ENCODE measurements at places on chromosomes 12 and 14.
A peak's percentile ranks its signal among the peaks of the same experiment; 100 is the strongest.

GRCh38 chr14:45123271-45123670, 11.0 kb downstream of the FKBP3 start:
- DNase-seq = no peak

DNA sequence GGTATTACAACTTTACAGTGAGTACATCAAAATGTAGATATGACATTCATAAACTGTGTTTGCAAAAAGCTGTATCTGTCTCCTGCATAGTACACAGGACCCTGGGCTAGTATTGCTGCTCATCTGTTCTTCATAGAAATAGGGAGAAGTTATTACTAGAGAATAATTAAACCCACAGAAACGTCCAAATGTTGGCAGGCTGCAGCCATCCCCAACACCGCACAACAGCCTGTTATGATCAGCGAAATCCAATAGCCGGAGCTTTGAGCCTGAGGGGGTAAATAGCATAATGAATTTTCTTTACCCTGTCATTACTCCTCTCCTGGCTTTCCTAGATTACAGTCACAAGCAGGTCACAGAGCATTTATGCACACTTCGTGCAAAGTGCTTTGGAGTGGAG, 178.0 kb downstream of the DACT1 start:
- DNase-seq = no peak

GRCh38 chr14:22002860-22003284, 329.3 kb upstream of the OR4E1 start:
- peak; percentile 35 for DNase-seq

DNA sequence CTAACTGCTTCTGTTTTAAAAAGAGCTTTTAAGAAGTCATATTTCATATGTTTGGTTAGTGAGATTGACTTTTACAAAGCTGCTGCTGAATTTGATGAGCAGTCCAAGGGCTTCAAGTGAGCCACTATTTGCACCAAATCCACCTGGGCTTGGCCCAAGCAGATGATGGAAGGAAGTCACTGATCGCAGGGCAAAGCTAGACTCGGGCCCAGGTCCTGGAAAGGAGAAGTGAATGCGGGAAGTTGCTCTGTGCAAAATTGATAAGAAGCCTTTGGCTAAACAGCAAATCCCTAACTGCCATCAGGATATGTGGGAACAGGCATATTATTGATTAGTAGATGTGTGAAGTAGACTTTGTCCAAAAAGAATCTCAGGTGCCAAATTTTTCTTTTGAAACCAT, 30.5 kb downstream of the PLXNC1 start:
- DNase-seq = no peak

- no peak for DNase-seq
Observed at GRCh38 chr14:101780887-101781239, 19.4 kb downstream of the PPP2R5C start.

DNA sequence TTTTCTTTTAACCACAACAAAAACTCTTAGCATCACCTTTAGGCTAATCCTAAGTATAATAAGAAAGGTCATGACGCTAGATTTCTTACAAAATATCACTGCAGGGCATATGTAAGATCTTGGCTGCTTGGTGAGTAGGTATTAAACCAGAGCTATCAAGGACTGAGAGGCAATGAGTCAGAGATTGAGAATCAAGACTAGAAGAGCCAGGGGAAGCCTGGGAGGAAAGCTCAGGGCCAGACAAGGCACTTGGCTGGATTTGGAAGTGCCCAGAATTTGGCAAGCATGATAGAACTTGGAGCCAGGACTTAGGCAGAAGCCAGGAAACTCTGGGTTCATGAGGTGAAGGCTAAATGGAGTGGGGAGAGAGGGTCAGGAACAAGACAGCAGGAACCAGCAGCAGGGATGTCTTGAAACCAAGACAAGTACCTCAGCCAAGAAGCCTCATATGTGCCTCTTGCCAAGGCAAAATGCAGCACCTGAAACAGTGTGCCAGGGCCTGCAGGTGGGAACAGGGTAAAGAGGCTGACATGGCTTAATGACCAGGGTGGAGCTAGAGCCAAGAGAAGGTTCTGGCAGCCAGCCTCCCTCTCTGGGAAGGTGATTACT, 49.9 kb downstream of the PTHLH start:
- DNase-seq = no peak

GRCh38 chr12:52383331-52383730, 2.1 kb downstream of the KRT84 start:
- no peak for DNase-seq

GRCh38 chr12:126069549-126070165, 1004.4 kb downstream of the AACS start:
- DNase-seq = no peak

GRCh38 chr14:56160088-56160487, 41.9 kb downstream of the PELI2 start:
- no peak for DNase-seq

DNA sequence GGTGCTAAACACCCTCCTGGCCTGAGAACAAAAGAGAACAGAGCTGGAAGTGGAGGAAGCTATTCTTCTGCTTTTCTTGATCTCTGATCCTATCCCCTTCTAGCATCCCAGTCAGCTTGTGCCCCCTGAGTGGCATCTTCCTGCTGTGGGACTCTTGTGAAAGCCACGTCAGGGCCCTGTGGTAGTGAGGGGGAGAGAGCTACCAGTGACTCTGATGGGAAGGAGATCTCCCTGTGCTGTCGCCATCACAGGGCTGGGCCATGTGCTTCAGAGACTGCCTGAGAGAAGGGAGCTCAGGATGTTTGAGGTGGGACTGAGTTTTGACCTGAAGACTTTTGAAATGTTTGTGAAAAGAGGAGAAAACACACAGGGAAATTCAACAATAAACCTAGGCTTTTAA, 107.6 kb upstream of the FUT8 start:
- no peak for DNase-seq

DNA sequence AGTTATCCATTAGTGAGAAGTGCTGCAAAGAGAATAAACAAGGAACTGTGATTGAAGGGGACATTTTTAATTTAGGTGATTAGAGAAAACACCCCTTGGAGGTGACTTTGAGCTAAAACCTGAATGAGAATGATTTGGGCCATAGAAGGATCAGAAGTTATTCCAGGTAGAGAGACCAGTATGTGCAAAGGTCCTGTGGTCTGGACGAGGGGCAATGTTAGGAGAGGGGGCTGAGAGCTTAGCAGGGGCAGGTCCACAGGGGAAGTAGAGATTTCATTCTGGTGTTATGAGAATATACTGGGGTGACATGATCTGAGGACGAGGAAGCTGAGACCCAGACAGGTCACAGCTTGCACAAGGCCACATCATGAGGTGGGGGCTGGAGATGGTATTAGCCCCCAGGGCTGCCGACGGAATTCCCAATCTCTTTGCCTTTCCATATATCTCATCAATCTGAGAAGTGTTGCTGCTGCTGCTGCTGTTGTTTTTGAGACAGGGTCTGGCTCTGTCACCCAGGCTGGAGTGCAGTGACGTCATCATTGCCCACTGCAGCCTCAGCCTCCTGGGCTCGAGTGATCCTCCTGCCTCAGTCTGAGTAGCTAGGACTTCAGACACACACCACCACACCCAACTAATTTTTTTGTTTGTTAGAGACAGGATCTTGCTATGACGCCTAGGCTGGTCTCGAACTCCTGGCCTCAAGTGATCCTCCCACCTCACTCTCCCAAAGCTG, 55.6 kb downstream of the KCTD10 start:
- DNase-seq = no peak

GRCh38 chr12:71656740-71657139, 6.9 kb downstream of the ZFC3H1 start:
- no peak for DNase-seq

DNA sequence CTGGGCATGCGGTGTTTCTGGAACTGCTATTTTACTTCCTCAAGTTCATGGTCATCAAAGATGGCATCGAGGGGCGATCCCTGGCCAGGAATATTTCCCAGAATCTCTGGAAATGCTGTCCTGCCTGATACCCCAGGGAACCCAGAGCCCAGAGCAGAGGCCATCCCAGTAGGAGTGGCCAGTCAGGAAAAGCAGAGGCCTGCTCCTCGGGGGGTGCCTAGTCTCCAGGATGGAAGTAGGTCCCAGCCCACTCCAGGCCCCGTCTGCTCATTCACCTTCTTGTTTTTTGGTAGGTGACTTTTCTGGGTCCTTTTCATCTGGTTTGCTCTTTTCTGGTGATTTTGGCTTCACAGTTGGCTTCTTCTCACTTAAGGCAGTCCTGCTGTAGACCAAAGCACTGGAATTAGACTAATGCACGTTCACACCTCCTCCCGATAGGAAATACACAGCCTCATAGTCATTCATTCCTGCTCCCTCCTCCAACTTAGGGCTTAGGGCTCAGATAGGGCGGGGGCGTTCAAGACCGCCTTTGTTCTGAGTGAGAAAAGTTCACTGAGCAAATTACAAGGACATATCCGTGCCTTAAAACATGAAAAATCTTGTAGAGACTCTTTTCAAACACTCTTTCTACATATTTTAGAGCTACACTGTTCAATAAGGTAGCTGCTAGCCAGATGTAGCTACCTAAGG, 51.1 kb downstream of the TRAFD1 start:
- DNase-seq = no peak

DNA sequence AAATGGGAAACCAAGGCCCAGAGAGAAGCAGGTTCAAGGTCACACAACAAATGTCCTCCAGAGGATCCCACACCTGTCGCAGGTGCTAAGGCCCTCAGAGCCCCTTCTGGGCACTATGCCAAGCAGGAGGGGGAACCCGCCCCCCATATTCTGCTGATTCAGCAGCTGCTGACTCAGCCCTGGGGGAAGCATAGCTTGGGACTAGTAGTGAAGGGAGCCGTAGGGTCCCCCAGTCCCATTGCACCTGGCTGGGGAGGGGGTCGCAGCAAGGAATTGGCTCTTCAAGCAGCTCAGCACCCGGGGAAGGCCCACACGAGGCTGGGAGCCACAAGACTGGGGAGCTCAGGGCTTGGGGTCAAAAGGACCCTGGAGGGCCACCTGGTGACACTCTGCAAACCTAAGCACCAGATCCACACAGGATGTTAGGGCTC, 1.0 kb downstream of the RASAL1 start:
- DNase-seq = no peak

- DNase-seq = no peak
Observed at GRCh38 chr14:79783041-79783440, 428.3 kb downstream of the DIO2 start.

DNA sequence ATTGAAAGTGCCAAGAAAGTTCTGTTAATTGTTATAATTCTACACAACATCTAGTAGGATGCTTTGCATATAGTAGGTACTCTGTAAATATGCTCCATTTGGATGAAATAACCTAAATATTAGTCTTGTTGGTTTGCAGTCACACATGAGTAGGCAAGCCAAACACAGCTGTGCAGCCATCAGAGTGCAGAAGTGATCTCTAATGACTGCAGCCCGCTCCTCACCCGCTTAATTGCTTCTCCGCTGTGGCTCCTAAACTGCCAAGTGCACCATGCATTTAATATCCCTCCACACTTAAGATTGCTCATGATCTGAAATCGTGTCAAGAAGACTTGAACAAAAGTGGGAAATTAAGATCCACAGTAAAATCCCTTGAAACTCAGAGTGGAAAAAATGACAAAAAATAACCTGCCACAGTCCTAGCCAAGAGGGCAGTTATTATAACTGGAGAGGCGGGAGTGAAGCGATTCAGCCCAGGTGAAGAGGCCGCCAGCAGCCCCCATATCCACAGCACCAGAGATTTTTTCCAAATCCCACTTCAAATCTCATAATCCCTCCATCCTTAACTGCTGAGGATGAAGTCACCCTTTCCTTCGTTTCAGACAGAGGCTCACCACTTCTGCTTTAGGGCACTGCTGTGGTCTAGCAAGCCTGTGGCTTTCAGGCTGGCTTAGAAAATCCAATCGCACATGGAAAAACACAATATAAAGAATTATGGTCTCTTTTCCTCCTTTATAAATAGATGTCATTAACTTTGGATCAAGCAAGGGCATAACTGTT, 69.5 kb downstream of the TMEM30B start:
- DNase-seq = no peak

- DNase-seq = no peak
Observed at GRCh38 chr12:96501908-96502307, 12.5 kb downstream of the CFAP54 start.

GRCh38 chr12:126663304-126664094, 1598.3 kb downstream of the AACS start:
- DNase-seq = no peak

DNA sequence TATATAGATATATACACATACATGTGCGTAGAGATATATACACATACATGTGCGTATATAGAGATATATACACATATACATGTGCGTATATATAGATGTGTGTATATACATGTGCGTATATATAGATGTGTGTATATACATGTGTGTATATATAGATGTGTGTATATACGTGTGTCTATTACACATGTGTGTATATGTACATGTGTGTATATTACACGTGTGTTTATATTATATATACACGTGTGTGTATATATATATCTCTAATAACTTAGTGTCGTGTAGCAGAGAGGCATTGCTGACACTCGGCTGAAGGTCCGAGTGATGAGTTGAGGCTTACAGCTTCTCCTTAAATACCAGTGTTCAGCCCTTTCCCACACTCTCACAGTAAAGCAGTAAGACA, 133.7 kb downstream of the GLT1D1 start:
- DNase-seq = no peak

DNA sequence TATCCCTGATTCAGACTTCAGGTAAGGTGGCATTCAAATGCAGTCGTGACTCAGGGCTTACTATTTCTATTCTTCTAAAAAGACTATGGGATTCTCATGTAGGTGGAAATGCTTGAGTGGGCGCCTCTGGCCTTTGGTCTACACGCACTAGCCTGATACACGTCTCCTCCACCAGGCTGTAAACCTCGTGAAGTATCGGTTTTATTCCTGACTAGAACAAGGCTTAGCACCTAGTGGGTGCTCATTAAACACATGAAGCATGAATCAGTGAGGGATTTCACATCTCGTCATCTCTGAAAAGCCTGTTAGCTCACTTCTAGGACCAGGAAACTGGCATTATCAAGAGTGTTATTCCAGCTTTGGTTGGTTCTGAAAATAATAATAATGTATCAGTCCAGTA, 17.7 kb upstream of the HNF1A start:
- no peak for DNase-seq

DNA sequence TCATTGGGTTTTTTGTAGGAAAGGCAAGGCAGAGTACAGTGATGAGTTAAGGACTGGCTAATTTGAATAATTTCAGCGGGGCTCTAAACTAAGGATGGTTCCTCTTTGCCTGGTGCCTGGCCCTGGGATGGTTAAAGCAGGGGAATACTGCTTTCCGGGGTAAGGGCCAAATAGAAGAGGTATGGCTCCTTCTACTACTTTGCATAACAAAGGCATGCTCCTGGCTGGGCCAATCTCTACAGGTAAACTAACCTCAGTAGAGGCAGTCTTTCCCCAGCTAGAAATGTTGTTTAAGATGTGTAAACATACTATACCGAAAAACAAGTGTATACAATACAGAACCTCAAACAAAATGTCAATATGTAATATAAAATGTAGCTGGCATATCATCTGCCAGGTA, 1239.0 kb downstream of the SLC16A7 start:
- no peak for DNase-seq

- DNase-seq = no peak
Observed at GRCh38 chr12:115470977-115471376, 787.0 kb upstream of the TBX3 start.

GRCh38 chr12:94987076-94987669, 16.3 kb downstream of the NDUFA12 start:
- no peak for DNase-seq

All from activated T-helper 1 cell treated with anti-CD3 and anti-CD28 coated beads, Interleukin-2, amount 50 U/mL, for 16 hours (primary cell).